ENCODE measurements at places on chromosomes 1 and 21.
A peak's percentile ranks its signal among the peaks of the same experiment; 100 is the strongest.

GRCh38 chr1:119771016-119771415 lies 2.3 kb upstream of the HMGCS2 start:
- no peak for DNase-seq

GRCh38 chr1:89167590-89168230 lies 8.1 kb downstream of the GBP7 start:
- DNase-seq, result no peak

- DNase-seq, result peak; percentile 74
Observed at GRCh38 chr1:27940297-27940696, 5.5 kb downstream of the SMPDL3B start.

DNA sequence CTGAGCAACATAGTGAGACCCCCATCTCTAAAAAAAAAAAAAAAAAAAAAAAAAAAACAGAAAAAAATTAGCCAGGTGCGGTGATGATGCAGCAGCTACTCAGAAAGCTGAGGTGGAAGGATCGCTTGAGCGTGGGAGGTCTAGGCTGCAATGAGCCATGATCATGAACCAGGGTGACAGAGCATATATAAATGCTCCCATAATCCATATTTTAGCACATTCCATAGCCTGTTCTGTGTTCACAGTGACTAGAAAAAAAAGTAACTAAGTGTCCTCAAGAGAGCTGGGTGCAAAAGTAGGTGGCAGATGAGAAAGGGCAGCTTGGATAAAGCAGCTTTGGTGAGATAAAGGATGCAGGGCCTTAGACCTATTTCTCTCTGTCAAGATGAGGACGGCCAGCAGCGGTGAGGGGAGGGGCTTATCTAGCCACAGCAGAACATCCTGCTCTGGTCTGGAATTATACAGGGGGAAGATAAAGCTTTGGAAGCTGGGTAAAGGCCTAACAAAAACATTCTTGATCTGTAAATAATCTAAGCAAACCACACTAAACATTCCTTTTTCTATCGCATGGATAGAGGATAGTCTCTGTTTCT lies 205.3 kb downstream of the DAB1 start:
- DNase-seq, result no peak

- no peak for DNase-seq
Observed at GRCh38 chr1:225897595-225898514, 8.9 kb upstream of the LEFTY1 start.

- DNase-seq, result no peak
Observed at GRCh38 chr1:24289937-24290595, 29.1 kb upstream of the GRHL3 start.

- no peak for DNase-seq
Observed at GRCh38 chr1:192439373-192440025, 122.7 kb downstream of the RGS21 start.

GRCh38 chr1:212669102-212669501 lies 30.5 kb downstream of the BATF3 start:
- DNase-seq, result no peak

DNA sequence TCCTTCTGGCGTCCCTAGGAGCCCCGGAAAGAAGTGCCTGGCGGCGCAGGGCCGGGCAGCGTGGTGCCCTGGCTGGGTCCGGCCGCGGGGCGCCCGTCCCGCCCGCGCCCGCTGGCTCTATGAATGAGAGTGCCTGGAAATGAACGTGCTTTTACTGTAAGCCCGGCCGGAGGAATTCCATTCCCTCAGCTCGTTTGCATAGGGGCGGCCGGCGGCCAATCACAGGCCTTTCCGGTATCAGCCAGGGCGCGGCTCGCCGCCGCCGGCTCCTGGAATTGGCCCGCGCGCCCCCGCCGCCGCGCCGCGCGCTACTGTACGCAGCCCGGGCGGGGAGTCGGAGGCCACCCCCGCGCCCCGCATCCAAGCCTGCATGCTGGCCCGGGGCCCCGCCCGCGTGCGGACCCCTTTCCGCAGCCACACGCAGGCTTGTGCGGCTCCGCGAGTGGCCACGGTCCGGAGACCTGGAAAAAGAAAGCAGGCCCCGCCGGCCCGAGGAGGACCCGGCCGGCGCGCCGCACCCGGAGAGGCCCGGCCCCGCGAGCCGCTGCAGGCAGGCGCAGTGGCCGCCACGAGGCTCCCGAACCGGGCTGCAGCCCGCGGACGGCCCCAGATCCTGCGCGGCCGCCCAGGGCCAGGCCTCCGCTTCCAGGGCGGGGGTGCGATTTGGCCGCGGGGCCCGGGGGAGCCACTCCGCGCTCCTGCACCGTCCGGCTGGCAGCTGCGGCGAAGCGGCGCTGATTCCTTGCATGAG lies 160.4 kb downstream of the RUNX1 start:
- peak; percentile 78 for DNase-seq

- DNase-seq, result no peak
Observed at GRCh38 chr21:26850116-26850643, 5.0 kb upstream of the ADAMTS1 start.
